ENCODE measurements at places on chromosomes 1 and 21. TPM values are rescaled to one million over a fixed set of nuclear protein-coding genes. Genes with fewer than 3 reads are reported as not detected.

GRCh38 chr1:160410406-160411005 lies 10.1 kb downstream of the VANGL2 start:
- no peak for DNase-seq

GRCh38 chr1:204255966-204256365 lies 42.2 kb upstream of the GOLT1A start:
- DNase-seq: no peak

DNA sequence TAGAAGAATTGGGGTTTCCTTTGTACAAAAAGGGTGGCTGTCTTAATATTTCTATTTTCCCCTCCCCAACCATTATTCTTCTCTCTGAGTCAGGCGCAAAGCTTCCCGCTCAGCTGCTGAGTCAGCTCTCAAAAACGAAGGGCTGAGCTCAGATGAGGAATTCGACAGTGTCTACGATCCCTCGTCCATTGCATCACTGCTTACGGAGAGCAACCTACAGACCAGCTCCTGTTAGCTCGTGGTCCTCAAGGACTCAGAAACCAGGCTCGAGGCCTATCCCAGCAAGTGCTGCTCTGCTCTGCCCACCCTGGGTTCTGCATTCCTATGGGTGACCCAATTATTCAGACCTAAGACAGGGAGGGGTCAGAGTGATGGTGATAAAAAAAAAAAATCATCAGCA lies 3.0 kb upstream of the TUFT1 start:
- DNase-seq: no peak

DNA sequence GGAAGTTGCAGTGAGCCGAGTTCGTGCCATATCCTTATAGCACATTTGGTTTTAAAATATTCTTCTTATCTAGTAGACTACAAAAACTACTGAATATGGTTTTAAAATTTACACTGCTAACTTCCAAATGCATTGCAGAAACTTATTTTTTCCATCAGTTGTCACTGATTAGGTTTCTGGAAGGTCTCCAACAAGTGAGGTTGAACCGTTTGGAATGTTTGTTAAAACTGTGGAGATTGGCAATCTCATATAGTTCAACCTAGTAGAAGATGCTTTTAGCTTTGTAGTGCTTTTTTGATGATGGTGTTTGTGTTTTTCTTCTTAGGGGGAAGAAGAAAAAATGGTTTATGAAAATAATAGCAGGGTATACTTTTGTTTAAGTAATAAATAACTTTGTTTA lies 12.9 kb downstream of the CENPF start:
- no peak for DNase-seq

GRCh38 chr1:63004868-63005267 lies 220.9 kb downstream of the ATG4C start:
- DNase-seq: no peak

- DNase-seq: no peak
Observed at GRCh38 chr1:167562702-167563101, 9.1 kb upstream of the CREG1 start.

DNA sequence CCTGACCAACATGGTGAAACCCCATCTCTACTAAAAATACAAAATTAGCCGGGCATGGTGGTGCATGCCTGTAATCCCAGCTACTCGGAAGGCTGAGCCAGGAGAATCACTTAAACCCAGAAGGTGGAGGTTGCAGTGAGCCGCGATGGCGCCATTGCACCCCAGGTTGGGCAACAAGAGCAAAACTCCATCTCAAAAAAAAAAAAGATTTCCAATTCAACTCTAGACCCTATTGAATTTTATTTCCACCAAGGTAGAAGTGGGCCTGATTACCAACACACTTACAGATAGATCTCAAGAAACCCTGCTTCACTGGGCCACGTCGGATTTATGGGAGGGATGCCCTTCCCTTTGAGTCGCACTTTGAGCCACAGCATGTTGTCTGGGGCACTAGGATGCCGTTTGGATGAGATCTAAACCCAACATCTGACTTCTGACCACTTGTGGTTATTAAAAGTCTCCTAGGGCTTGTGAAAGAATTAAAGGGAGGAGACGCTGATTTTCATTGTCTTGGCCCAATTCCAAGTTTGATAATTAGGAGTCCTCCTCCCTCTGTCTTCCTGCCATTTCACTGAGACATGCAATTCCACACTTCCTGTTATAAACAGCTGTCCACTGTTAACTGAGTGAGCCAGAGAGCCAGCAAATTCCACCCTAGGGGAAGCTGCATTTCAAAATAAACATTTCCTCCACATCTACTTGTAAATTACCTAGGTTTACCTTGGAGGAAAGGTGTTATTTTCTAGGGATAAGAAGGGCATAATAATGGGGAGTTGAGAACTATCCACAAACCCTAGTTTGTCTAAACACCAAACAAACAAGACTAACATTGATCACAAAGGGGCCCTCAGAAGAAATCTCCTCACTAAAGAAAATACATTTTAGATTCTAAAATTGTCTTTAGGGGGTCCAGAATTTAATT lies 5.2 kb upstream of the RERE start:
- DNase-seq: no peak

DNA sequence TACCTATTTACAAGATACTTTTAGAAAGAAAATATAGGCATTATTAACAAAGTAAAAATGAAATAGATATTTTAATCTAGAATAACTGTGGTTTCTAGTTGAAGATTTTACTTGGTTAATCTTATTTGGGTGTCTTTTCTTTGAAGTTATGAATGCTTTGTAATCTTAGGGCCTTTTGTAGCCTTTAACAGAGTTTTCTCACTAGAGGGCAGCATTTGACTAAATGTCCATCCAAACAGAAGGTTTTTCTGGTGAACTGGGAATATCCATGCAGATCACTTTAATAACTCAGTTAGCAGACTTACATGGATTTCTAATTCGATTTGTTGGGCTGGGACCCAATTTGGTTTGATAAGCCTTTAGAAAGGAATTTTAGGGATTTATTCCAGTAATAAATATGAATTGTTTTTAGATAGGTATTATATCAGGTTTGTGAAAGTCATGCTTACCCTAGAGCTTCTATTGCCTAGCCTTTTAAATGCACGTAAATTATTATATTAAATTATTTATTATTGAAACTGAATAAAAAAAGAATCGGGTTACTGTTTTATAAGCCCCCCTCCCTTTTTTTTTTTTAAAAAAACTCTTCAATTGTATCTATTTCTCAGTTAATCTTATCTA lies 119.7 kb downstream of the ZNF326 start:
- no peak for DNase-seq

DNA sequence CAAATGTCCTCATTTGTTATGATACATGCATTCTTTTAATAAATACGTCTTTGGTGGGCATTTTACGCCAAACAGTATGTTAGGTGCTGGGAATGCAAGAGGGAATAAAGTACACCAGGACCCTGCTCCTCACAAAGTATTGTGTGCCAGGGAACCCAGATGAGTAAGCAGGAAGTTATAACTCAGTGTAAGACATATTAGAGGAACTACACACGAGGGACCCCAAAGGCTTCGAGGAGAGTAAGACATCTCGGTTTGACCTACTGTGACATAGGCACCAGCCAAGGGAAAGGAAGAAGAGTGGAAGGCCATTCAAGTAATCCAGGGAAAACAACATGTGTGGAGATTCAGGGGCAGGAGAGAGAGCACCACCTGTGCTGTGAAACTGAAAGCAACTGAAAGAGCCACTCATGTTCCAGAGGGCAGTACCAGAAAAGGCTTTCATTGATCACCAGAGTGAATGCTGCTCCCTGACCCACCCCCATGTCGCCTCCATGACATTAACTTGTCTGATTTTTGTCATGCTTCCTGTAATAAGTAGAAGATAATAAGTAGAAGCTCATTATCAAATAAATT lies 542.5 kb upstream of the PKN2 start:
- DNase-seq: no peak

GRCh38 chr1:98839840-98840239 lies 164.8 kb downstream of the PLPPR5 start:
- DNase-seq: no peak

DNA sequence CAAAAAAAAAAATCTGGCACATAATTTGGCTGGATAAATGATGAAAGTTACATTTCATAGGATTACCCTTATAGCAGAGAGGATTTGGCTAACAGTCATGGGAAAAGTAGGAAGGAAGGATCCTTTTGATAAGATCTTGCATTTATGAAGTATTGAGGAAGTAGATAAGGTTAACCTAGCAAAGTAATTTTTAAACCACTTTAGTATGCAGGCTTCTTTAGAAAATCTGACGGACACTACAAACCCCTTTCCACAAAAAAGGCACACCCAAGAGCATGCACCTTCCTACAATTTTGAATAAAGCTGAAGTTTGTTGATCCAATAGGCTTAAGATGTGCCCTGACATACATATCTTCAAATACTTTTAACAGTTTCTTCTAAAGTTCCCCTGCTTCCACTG lies 275.2 kb downstream of the GRIK1 start:
- DNase-seq: no peak

GRCh38 chr21:36589352-36589971 lies 109.5 kb upstream of the SIM2 start:
- no peak for DNase-seq

ST6GALNAC5 gene
- total RNA-seq: not detected

BGLAP gene
- 1.1 TPM for total RNA-seq

SYT14 gene
- not detected for total RNA-seq

TRIM62 gene
- total RNA-seq: 32.7 TPM

SLAMF9 gene
- not detected for total RNA-seq
